AG04450 (cell line): ENCODE measurements at places on chromosomes 13 and 19.

DNA sequence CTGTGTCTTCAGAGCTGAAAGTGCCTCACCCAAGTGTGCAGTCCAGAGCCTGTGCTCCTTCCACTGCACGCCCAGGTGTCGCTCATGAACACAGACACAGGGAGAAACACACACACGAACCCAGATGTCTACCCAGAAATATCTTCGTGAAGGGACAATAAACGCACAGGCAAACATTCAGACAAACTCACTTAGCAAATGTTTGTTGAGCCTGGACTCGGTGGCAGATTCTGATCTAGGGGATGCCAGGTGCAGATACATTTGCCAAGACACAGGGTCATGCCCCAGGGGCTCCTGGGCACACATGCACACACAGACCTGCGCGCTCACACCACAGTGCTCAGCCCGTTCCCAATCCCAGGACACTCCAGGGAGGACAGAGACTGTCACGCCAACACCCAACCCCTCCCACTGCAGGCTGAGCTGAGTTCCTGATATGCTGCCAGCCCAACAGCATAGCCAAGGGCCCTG is 31.9 kb downstream of the SCGB2B2 start:
- no peak for DNase-seq

DNA sequence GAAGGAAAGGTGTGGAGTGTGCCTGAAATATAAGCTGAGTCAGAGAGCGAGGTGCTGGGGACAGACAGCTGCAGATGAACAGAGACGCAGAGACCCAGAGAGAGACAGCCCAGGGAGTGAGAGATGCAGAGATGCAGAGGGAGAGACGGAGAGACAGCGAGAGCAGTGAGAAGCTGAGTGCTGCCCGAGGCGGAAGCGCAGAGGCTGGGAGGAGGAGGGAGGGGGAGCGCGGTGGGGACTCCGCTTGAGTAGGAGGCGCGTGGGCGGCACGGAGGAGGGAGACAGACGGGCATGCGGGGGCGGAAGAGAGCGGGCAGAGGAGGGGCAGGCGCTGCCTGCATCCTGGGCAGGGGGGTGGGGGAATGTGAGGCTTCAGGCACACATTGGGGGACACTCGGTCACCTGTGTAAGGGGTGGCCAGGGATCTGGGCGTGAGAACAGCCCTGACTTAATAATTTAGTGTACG is 25.7 kb downstream of the SLC8A2 start:
- DNase-seq: no peak

- DNase-seq: no peak
Observed at GRCh38 chr13:33090755-33091414, 74.7 kb downstream of the KL start.

- DNase-seq: no peak
Observed at GRCh38 chr13:110343241-110343865, 36.3 kb downstream of the COL4A2 start.

DNA sequence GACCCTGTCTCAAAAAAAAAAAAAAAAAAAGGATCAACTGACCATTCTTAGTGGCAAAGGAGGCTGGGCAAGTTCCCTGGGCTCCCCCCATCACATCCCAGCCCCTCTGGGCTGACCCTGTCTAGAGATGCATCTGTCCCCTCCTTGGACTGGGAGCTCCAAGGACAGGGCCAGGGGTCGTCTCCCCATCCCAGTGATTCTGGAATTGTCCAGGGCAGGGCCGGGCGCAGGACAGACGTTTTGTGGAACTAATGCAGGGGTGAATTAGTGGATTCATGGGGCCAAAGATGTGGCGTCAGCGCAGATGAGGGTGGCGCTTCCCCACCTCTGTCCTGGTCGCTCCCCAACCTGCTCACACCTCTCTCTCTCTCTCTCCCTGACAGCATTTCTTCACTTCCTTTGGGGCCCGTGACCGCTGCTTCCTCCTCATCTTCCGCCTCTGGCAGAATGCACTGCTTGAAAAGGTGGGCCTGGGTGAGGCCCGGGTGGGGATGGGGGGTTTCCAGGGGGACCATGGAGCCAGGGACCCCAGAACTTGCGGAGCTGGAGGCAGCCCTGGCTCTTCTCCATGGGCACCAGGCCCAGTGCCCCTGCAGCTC is 11.1 kb downstream of the GRAMD1A start:
- DNase-seq: no peak

- DNase-seq: no peak
Observed at GRCh38 chr13:37212826-37213225, 107.4 kb upstream of the CSNK1A1L start.

GRCh38 chr13:66328476-66328875 is 901.7 kb downstream of the PCDH9 start:
- DNase-seq: no peak

DNA sequence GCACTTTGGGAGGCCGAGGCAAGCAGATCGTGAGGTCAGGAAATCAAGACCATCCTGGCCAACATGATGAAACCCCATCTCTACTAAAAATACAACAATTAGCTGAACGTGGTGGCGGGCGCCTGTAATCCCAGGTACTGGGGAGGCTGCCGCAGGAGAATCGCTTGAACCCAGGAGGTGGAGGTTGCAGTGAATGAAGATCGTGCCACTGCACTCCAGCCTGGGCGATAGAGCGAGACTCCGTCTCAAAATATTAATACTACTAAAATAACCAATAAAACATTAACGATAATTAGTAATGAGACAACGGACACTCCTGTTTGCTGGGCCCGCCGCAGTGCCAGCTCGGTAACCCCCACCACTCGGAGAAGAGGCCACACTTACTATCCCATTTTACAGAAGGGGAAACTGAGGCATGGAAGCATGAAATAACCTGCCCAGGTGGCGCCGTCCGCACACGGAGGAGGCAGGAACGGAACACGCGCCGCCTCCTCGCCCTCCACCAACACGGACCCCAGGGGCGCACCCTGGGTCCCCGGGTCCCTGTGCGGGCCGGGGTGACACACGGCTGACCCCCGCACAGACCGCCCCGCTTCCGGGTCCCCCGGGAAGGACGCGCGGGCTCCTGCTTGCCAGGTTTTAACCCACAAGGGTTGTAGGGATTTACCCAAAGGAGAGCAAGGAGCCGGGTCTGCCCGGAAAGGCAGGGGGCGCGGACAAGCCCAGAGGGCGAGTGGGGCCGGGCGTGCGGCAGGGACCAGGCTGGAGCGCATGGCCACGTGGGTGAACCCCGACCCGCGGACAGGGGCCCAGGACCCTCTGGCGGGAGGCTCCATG is 1.6 kb downstream of the R3HDM4 start:
- DNase-seq: no peak

DNA sequence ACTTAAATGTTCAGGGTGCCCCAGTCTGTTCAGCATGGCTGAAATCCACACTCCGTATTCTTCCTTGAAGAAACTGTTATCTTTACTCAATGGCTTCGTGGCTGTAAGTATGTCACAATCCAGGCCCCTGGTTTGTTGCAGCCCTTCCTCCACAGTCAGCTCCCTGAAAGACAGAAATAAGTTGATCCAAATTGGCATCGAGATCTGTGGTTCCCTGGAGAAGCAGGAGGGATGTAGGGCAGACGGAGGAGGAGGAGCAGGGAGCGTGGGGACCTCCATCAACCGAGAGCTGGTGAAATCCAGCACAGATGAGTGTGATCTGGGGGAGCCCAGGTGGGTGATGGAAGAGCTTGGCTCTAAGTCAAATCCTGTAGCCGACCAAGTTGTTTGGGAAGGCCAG is 304 bp downstream of the TSPAN16 start:
- DNase-seq: no peak
